Ovary (tissue), 10 donors: ENCODE measurements at places on chromosomes 7 and 10.

DNA sequence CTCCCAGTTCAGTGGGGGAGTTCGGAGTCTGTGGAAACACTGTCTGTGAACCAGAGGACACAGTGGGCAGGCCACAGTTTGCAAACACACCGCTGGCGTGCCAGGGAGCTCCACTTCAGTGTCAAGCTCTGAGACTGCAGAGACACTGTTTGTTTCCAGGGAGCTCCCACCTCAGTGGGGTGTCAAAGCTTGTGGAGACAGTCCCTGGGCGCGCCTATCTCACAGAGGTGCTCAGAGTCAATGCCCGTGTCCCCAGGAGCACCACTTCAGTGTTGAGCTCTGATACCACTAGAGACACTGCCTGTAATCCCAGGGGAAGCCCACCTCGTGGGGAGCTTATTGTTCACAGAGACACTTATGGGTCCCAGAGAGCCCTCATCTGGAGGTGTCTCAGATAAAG, 4.3 kb downstream of the MYO1G start:
- no peak for DNase-seq

DNA sequence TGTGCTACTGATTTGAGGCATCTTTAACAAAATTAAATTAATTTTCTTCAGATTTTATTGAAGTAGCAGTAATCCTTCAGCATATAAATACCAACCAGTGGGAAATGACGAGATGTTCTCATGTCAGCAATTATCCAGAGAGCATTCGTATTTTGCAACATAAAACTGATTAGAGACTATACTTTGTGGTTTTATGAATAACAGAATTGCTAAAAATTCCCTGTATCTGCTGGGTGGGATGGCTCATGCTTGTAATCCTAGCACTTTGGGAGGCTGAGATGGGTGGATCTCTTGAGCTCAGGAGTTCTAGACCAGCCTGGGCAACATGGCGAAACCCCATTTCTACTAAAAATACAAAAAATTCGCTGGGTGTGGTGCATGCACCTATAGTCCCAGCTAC, 56.9 kb downstream of the ATAD1 start:
- DNase-seq = no peak

- no peak for DNase-seq
Observed at GRCh38 chr10:74987339-74988053, 124.0 kb upstream of the SAMD8 start.

DNA sequence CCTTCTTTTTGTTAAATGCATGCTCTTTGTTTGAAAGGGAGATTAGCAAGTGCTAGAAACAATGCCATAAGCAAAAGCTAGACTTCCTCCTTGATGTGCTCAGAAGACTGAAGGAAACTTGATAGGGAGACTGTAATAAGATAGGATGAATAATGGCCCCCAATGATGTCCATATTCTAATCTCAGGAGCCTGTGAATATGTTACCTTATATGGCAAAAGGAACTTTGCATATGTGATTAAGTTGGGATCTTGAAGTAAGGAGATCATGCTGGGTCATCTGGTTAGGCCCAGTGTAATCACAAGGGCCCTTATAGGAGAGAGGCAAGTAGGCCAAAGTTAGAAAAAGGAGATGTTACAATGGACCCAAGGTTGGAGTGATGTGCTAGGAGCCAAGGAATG, 13.6 kb upstream of the LIPM start:
- no peak for DNase-seq

DNA sequence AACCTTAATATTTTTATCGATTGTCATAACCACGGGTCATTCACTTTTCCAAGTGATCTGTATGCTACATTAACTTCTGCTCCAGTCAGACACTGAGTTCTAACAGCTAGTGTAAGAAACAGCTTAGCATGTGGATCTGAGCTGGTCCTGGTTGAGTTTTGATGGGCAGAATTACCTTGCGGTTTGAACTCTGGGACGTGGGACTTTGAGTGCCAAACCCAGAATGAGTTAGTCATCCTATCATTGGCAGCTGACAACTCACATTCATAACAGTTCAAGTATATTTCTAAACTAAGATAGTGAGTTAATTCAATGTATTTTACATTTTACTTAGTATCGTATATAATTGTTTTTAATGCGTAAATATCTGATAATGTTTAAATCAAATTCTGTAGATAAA, 43.2 kb downstream of the C7orf33 start:
- no peak for DNase-seq
